ENCODE measurements at places on chromosomes 6 and 20. TPM values are rescaled to one million over a fixed set of nuclear protein-coding genes. Genes with fewer than 3 reads are reported as not detected.

CAPN11 gene
- total RNA-seq: not detected

MRPL2 gene
- total RNA-seq: 55.5 TPM

FRK gene
- 5.1 TPM for total RNA-seq

SLC24A3 gene
- total RNA-seq: 3.3 TPM

CASP8AP2 gene
- 23.1 TPM for total RNA-seq

RIMS1 gene
- total RNA-seq: 6.0 TPM

SRSF3 gene
- 411 TPM for total RNA-seq

CENPW gene
- total RNA-seq: 23.3 TPM

HCRTR2 gene
- total RNA-seq: 0.18 TPM

RWDD2A gene
- total RNA-seq: 6.4 TPM

TMEM244 gene
- not detected for total RNA-seq

FAM209B gene
- total RNA-seq: 0.36 TPM

MDC1 gene
- 51.9 TPM for total RNA-seq

CEP250 gene
- 68.4 TPM for total RNA-seq

APCDD1L gene
- total RNA-seq: not detected

CLVS2 gene
- total RNA-seq: 0.11 TPM

MYMX gene
- total RNA-seq: not detected

TUBB2B gene
- 121 TPM for total RNA-seq

VAPB gene
- 52.9 TPM for total RNA-seq

BPIFB1 gene
- total RNA-seq: not detected

LINC00237 gene
- total RNA-seq: not detected

LTB gene
- 0.32 TPM for total RNA-seq

FUT9 gene
- total RNA-seq: 2.7 TPM

CRYBG1 gene
- 0.64 TPM for total RNA-seq

RAET1E gene
- total RNA-seq: not detected

GZF1 gene
- total RNA-seq: 15.3 TPM

TRIM40 gene
- total RNA-seq: not detected

WFDC10B gene
- total RNA-seq: not detected

HDGFL1 gene
- total RNA-seq: 0.11 TPM
